ENCODE measurements at places on chromosomes 16 and 17.

- DNase-seq: no peak
These were observed 4.3 kb downstream of the KAT2A start for GRCh38 chr17:42116705-42117396.

- peak; percentile 27 for DNase-seq
These were observed 5.4 kb upstream of the CRYBA1 start for GRCh38 chr17:29240968-29241963.

DNA sequence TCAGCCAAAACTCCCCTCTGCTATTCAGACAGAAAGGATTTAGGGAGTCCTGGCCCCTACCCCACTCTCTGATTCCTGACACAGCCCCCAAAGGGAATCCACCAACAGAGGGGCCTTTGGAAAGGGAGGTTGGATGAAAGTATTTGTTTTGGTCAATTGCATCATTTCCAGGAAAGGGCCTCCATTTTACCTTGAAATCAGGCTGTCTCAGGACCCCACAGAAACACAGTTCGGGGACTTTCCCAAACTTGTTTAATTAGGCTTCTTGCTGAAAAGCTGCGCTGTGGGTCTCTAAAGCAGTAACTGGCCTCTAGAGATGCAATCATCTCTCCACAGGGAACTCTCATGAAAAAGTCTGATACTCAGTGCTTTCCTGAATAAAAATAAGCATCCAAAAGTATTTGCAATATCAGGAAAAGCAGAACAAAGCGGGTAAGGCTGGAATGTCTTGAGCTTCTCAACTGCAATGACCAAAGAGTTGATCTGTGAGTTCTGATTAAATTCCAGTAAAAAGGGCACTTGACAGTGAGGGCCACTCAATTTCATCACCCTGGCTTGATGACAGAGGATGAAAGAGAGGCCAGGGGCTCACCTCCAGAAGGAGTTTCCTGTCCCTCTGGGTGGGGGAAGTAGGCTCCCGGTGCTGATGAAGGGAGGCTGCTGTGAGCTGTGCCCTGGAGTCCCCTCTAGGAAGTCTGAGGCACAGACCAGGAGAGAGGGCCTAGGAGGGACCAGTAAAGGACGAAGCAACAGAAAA is 36.3 kb downstream of the LYRM9 start:
- DNase-seq: no peak

GRCh38 chr17:75557075-75557851 is 30.3 kb upstream of the MYO15B start:
- DNase-seq: no peak

- no peak for DNase-seq
These were observed 6.9 kb upstream of the MAPK7 start for GRCh38 chr17:19371259-19372010.

DNA sequence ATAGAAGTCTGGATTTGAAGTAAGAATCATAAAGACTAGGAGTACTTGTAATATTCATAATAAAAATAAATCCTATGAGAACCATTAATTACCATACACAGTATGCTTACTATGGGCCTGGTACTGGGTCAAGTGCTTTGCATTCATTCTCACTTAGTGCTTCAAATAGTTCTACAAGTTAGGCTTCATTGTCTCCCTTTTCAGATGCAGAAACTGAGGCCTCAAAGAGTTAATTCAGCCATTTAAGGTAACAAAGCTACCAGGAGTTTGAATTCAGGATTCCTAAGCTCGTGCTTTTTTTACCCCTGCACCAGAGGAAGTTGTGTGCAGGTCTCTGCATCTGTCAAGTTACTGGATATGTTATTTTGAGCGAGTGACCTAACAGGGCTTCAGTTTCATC is 1098.4 kb upstream of the EEF2KMT start:
- peak; percentile 43 for DNase-seq

GRCh38 chr17:76585033-76585648 is 519 bp downstream of the ST6GALNAC2 start:
- no peak for DNase-seq
